ENCODE measurements at places on chromosomes 12 and 14.

GRCh38 chr12:92030618-92031017 lies 115.0 kb downstream of the BTG1 start:
- DNase-seq, result no peak

- peak; percentile 66 for DNase-seq
Measured at GRCh38 chr12:109393437-109394345, 46.0 kb downstream of the MYO1H start.

DNA sequence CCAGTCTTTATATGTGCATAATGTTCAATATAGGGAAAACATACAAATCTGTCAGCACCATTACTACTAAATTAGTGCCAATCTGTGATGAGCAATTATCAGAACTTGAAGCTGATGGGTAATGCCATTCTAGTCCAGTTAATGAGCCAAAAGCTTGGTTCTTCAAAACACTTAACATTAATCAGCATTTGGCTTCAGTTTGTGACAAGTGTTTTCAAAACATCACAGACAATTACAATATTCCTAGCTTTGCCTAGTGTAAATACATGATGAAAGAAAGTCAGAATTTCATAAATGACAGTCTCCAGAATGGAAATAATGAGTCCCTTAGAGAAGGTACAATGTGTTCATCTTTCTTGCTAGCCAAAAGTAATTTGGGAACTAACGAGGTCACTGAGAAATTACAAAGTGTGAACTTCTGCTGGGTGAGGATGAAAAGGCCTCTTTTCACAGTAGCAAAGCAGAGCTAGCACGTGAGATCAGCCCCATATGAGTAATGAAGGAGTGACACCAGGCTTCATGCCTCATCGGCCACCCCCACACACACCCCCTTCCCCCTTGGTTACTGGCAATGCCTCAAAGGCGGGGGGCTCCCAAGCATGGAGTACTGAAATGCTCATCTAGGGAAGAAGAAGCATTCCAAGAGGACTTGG lies 180.6 kb upstream of the EEA1 start:
- DNase-seq, result peak; percentile 46

- DNase-seq, result no peak
Measured at GRCh38 chr14:68146818-68147217, 327.2 kb downstream of the RAD51B start.

DNA sequence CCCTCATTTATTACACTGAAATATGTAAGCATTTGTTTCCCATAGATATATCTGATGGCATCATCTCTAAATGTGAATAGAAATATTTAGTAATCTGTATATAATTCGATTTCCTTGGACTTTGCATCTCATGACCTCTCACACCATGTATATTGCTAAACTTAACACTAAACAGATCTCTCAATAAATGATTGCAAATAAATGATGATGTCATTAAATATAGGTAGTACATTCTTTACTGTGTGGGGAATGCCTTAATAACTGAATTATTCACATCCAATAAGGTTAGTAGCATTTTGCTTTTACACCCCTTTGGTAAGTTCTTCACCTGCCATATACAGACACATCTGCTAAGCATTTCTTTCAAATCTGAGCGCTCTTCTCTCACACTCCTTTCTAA lies 340.5 kb downstream of the FSCB start:
- DNase-seq, result no peak

- no peak for DNase-seq
Measured at GRCh38 chr14:21965042-21965441, 291.4 kb upstream of the OR4E1 start.
